Activated B cell treated with CpG ODN at 0.5 μM for 24 hours (primary cell): ENCODE measurements at places on chromosomes 1 and 21.
A peak's percentile ranks its signal among the peaks of the same experiment; 100 is the strongest.

DNA sequence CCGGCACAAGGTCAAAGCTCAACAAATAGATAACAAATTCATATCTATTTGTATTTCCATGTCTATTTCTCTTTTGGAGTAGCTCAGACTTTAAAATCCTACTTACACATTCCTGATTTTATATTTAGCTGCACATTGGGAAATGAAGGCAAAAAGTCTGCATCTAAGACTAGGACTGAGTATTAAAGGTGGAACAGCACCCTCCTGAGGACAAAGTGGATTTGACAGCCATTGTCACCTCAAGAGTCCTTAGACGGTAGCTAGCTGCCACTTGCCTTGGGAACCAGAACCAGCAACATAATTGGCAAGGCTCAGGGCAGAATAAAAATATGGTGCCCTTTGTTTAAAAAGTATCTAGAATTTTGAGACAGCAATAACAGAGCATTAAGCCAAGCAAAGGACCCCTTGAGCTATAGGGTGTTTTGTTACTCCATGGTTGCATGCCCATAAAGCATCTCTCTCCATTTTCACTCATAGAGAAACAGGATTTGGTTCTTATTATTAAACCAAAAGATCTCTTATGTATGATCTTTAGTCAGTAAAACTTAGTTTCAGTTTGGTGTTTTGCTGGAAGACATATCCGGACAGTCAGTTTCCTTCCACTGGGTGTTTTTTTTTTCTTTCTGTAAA lies 30.0 kb upstream of the SGIP1 start:
- no peak for DNase-seq

- no peak for DNase-seq
These were observed 134.6 kb downstream of the TNFSF18 start for GRCh38 chr1:172916116-172916515.

DNA sequence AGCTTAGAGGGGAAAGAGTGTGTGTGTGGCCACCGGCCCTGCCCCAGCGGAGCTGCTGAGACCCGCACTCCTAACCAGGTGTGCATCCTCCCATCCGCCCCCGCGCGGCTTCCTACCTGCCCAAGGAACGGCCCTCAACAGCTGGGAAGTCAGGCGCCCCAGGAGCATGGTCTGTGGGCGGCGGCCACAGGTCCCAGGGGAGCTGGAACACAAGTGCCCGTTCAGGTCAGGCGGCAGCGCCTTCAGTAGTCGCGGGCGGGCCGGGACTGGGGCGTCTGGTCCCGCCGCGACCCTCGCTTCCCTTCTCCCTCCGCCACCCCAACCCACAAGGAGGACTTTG lies 448 bp downstream of the AURKAIP1 start:
- no peak for DNase-seq

- no peak for DNase-seq
These were observed 8.2 kb downstream of the TTLL7 start for GRCh38 chr1:83990734-83991133.

- DNase-seq: no peak
These were observed 134.1 kb downstream of the GLUL start for GRCh38 chr1:182257369-182258063.

DNA sequence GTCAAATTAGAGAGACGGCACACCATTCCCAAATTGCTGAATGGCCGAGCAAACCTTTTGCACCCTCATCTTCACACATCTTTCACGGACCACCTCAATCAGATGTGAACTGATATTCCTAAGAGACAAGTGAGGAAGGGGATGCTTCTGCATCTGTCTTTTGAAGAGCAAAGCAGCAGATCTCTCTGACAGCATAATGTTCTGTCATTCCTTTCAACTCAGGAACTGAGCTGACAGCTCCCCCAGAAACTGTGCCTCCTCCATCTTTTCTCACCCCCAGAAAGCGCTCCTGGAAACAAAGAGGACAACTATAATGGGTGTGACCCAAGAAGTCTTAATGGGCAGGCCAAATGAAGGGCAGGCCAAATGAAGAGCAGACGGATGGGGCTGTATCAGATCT lies 256.4 kb downstream of the C1orf94 start:
- DNase-seq: no peak

- no peak for DNase-seq
These were observed 147.3 kb downstream of the TLR5 start for GRCh38 chr1:222995620-222996309.

DNA sequence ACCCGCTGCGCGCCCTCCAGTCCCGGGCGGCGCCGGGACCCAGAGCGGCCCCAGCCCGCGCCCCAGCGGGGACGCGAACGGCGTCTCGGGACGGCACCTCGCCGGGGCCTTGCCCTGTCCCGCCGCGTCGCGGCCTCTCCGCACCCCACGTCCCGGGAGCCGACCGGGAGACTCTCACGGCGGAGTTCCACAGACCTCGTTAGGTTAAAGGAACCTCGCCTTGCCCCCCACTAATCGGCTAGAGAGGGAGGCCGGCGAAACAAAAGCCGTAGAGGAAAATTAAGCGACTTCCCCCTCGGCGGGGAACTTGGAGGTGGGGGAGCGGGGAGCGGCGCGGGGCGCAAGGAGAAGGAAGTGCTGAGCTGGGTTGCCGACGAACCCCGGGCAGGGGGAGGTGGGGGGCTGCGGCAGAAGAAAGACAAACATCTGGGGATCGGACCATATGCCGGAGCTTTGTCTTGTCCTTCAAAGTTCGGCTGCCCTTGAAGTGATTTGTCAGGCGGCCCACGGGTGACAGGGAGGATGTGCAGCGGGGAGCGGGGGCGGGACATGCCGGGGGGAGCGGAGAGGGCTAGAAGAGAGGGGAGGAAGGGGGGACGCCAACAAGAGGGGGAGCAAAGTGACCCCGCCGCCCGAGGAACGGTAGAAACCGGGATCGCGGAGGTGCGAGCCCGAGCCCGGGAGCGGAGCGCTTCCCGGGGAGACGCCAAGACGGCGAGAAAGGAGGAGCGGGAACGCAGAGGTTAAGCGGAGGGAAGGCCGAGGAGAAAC lies 120.0 kb upstream of the RRP15 start:
- DNase-seq: peak; percentile 19

DNA sequence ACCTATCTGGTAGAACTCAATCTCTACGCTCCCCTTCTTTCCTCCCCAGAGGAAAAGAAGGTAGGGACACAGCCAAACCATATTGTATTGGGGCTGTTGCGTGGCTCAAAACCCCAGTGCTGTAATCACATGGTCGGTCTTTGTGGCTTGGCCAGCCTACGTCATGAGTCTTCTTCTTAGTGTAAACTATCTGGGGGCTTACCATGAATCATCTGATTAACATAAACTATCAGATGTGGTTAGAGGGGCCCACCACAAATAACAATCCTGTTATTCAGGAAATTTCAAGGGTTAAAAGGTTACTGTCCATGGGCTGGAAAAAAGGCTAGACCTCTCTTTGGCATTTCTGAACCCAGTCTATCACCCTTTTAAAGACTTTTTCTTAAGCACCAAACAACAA lies 49.5 kb upstream of the GPR52 start:
- no peak for DNase-seq

DNA sequence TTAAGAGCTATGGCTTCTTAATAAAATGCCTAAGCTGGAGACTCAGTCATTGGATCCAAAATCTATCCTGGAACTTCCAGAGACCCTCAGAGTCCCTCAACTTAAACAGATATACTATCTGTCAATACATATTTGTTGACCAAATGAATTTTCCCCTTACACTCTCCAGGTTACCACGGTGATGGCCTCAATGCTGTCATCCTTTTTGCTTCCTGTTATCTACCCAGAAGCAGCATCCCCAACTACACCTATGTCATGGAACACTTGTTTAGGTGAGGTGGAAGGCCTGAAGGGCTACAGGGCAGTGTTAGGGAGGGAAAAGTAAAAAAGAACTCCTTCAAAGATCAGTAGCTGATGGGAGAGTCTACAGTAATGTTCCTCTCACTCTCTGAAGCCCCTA lies 4.4 kb upstream of the C1orf56 start:
- DNase-seq: no peak

GRCh38 chr1:158989424-158989823 lies 20.3 kb upstream of the IFI16 start:
- no peak for DNase-seq

- DNase-seq: no peak
These were observed 4.2 kb downstream of the RASSF5 start for GRCh38 chr1:206511362-206512057.

- no peak for DNase-seq
These were observed 332.4 kb upstream of the ZP4 start for GRCh38 chr1:238223076-238223640.

GRCh38 chr1:15001317-15001915 lies 152.1 kb upstream of the TMEM51 start:
- DNase-seq: no peak

GRCh38 chr1:229364207-229365065 lies 21.6 kb upstream of the CCSAP start:
- DNase-seq: no peak

- no peak for DNase-seq
These were observed 1.2 kb downstream of the CD160 start for GRCh38 chr1:145720556-145720877.
